NCI-H1436 (cell line): ENCODE measurements at places on chromosomes 6 and 20.

DNA sequence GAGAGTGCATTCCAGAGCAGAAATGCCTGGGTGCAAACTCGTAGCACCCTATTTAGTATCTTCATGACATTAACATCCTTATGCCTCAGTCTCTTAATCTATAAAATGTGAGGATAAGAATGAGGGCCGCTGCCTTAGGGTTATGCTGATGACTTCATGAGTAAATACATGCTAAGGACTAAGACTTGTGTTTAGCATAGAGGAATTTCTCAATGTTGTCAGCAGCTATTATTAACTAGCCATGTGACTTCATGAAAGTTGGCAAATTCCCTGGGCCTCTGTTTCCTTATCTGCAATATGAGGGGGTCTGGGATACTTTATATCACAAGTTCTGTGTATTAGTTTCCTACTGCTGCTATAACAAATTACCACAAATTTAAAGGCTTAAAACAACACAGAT lies 108.1 kb upstream of the RIPOR2 start:
- no peak for DNase-seq

- peak; percentile 55 for DNase-seq
Observed at GRCh38 chr6:118893064-118893806, 717 bp upstream of the ASF1A start.

- no peak for DNase-seq
Observed at GRCh38 chr20:57791178-57791962, 81.6 kb upstream of the PMEPA1 start.

- DNase-seq: no peak
Observed at GRCh38 chr6:114355300-114355699, 12.5 kb upstream of the HS3ST5 start.

DNA sequence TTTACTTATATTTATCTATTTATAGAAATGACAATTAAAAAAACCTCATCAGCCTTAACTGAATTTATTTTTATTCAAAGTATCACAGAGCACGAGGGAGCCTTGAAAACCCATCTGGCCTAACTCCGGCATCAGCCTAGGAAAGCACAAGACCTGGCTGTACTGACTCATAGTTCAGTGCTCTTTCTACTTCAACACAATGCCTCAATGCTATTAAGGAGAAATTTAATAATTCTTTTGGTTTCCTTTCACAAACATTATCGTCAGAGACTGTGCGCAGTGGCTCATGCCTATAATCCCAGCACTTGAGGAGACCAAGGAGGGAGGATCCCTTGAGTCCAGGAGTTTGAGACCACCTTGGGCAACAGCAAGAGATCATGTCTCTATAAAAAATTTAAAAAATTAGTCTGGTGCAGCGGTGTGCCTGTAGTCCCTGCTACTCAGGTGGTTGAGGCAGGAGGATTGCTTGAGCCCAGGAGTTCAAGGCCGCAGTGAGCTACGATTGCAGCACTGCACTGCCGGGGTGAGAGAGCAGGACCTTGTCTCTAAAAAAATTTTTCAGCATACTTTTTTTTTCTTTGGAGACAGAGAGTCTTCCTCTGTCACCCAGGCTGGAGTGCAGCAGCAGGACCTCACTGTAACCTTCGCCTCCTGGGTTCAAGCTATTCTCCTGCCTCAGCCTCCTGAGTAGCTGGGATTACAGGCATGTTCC lies 1.9 kb upstream of the SASH1 start:
- DNase-seq: no peak

DNA sequence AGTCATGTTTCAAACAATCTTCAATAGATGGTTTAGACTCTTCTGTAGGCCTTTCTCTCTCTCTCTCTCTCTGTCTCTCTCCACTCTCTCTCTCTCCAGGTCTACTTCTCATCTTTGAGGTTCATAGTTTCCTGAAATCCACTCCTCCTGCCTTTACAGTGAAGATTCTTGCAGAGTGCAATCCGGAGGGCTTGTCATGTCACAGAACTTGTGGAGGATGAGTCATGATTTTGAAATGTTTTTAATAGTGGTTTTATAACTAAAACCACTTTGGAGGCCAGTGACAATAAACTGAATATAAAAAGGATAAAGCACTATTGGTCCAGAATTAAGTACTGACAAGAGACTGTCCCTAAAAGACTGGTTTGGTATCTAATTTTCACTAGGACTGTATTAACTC lies 156.3 kb downstream of the KIF6 start:
- no peak for DNase-seq

GRCh38 chr6:136895901-136896300 lies 26.2 kb upstream of the SLC35D3 start:
- DNase-seq: no peak

DNA sequence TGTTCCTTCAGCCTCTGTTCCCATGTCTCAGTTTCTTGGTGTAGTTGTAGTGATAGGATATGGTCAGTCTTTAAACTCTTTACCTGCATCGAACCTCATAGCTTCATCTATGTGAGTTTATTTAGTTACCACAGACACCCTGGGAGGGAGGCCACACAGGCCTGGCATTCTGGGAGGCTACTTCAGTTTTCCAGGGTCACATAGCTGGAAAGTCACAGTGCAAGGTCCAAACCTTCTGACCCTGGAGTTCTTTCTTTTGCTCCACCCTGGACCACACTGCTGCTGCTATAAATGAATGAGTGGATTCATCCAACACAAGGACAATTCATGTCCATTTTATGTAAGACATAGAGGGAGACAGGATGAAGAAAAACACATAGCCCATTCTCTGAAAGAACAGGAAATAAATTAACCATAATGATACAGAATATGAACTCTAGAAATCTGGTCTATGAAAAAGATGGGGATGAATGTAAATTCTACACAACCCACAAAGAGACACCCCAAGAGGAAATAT lies 60.8 kb downstream of the LAMA4 start:
- no peak for DNase-seq

GRCh38 chr6:79821859-79822258 lies 125.5 kb downstream of the ELOVL4 start:
- DNase-seq: no peak
